HAP-1 (cell line): ENCODE measurements at places on chromosomes 3 and 15.

- no peak for DNase-seq
Observed at GRCh38 chr15:72925661-72926060, 126.6 kb upstream of the NEO1 start.

GRCh38 chr15:55909036-55909811 is 84.2 kb downstream of the NEDD4 start:
- no peak for DNase-seq

DNA sequence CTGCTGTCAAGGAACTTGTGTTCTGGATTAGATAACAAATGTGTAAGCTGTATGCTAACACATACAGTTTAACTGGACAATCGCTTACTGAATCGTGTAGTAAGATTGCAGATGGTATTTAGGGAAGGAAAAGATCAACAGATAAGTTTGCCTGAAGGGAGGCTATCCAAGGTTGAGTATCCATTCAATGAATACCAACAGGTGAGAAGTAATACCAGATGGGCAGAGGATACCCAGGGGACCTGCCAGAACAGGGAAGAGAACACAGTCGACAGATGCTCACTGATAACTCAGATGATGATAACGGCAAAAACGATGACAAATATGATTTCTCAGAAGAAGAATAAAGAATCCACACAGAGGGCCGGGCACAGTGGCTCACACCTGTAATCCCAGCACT is 3.2 kb upstream of the UACA start:
- DNase-seq = no peak

DNA sequence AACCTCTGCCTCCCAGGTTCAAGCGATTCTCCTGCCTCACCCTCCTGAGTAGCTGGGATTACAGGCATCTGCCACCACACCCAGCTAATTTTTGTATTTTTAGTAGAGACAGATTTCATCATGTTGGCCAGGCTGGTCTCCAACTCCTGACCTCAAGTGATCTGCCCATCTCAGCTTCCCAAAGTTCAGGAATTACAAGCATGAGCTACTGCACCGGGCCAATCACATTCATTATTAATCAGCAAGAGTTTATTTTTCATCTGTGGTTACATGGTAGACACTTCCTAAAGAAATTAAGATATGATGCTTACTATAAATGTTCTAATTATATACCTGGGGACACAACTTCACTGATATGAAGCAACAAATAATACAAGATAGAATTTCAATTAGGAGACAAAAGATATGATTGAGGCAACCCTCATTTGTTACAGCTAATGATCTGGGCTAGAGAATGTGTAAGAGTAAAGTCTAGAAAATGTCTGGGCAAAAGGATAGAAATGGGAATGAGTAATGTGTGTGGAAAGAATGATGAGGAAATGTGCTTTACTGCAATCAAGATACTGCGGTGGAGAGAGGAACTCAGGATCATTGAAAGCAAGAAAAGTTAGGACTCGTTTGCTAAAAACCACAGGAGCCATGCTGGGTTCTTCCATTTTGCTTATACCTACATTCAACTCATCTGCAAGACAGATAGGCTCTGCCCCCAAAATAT is 366.8 kb downstream of the ZIC1 start:
- no peak for DNase-seq

DNA sequence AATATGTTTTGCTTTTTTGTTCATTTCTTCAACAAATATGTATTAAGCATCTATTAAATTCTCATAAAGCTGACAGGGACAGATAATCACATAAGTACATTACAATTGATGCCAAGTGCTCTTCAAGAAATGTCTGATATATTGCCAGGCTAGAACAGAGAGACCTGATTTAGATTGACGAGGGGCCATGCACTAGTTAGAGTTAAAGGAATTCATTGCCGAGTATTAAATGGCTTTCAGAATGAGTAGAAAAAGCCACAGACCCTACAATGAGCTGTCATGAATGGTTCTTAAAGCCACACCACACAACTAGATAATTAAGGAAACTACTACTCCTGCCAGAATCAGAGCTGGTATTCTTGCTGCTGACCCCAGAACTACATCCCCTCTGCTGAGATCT is 250.2 kb upstream of the MME start:
- DNase-seq = no peak

- DNase-seq = no peak
Observed at GRCh38 chr3:108605491-108605890, 16.0 kb downstream of the DZIP3 start.

DNA sequence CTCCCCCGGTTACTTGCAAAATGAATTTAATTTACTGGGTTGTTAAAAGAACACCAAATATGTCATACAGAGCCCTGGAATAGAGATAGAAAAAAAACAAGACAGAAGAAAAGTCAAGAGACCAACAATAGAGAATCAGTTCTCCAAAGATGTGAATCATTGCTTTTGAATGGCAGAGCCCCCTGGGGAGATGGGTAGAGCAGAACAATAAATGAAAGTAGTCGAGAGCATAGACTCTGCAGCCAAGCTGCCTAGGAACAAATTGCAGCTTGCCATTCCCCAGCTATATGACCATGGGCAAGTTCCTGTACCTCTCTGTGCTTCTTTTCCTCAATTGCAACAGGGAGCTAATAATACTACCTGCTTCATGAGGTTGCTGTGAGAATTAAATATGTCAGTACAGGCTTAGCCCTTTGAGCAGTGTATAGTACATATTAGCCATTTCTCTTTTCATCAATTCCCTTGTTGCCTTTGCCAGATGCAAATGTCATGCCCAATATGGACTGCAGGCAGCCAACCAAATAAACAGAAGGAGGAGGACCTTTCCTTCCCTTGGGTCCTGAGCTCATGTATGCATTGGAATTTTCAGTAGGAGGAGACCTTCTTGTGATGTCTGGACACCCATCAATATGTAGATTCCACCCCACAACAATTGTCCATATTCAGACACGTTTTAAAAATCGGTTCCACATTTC is 25.0 kb upstream of the BFSP2 start:
- DNase-seq = peak; percentile 15

DNA sequence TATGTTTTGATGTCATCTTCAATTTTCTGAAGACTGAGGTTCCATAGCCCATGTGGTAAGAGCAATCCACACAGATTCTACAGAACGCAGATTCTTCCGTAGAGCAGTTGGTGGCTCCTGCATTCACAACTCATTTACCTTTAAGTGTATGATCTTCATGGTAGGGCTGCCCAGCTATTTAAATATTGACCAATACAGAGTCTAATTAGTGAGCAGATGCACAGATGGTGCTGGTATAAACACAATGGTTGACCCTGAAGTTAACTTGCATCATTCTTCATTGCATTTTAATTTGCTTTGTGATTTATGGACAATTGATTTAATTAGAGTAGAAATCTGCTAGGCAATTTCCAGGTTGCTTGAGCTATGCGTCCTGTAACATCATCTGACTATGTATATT is 269.2 kb downstream of the SQOR start:
- DNase-seq = no peak

GRCh38 chr15:58348095-58348812 is 83.5 kb upstream of the LIPC start:
- DNase-seq = no peak

DNA sequence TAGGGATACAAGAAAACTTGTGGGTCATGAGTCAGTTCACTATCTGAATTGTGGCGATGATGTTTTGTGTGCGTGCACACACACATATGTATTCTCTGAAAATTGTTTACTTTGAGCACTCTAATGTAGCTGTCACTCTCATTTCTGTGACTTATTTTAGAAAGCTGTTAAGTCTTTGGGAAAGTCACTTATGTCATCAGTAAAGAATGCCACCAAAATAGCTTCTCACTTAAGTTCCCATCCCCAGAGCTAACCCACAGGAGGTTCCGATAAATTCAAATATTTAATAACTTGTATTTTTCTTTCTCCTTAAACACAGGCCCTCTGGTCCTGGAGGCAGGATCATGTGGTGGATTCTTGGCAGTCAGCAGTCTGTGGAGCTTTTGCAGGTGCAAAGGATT is 138.3 kb downstream of the LRIG1 start:
- no peak for DNase-seq

DNA sequence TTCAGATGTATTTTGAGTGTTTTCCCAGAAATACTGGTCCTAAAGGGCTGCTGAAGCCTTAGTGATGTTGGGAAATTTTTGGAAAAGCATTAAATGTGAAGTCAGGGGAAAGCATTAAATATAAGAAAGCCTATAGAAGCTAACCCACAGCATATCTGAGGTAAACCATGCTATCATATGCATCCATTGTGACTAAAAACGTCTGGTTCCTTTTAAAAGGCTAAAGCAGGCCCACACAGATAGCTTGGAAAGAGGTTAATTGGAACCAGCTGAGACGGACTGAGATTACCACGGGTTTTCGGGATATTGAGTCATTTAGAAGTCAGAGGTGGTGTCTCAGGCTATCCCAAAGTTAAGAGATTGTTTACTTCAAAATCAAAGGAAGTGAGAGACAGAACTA is 78.2 kb downstream of the CYP19A1 start:
- no peak for DNase-seq

GRCh38 chr3:155554777-155555451 is 190.0 kb downstream of the PLCH1 start:
- peak; percentile 24 for DNase-seq

DNA sequence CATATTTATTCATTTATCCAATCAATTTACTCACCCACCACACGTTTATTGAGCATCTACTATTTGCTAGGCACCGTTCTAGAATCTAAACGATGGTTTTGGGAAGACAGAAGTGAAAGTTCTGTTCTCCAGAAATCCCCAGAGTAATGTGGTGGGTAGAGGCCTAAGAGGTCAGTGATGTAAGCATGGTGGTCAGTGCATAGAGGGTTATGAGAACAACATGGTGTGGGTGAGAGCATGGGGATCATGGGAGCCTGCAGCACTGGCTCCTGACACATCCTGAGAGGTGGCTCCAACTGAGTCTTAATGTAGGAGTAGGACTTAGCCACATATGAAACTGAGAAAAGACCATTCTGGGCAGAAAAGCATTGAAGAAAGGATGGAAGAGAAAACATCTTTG is 85.3 kb upstream of the TNFAIP8L3 start:
- no peak for DNase-seq

GRCh38 chr3:57852896-57853295 is 96.8 kb downstream of the SLMAP start:
- no peak for DNase-seq

DNA sequence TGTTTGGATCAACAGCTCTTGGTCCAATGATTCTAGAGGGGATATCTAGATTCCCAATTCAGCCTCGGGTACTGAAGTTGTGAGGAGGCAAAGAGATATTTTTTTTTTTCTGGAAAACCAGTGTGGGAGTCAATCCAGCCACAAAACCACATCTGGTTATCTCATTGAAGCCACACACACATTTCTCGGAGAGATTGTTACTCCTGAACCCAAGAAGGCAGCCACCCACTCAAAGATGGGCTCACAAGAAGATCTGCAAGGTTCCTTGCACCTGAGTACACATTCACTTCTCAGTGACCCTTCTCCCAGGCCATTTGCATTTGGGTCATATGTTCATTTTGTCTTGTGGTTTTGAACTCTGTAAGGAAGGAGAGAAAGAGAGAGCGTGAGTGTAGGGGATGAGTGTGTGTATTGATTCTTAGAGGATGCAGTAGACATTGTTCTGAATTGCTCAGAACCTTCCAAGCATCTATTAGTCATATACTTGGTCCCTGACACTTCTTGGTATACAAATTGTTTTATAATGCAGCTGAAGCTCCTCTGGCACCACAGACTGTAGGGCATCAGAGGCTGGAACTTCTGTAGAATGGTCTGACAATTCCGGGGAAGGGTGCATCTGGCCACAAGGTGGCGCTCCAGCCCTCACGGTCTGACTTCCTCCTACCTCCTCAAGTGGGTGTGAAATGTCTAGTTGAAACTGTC is 39.3 kb upstream of the TRA2B start:
- peak; percentile 87 for DNase-seq

- no peak for DNase-seq
Observed at GRCh38 chr15:25439369-25439836, 579 bp upstream of the UBE3A start.

DNA sequence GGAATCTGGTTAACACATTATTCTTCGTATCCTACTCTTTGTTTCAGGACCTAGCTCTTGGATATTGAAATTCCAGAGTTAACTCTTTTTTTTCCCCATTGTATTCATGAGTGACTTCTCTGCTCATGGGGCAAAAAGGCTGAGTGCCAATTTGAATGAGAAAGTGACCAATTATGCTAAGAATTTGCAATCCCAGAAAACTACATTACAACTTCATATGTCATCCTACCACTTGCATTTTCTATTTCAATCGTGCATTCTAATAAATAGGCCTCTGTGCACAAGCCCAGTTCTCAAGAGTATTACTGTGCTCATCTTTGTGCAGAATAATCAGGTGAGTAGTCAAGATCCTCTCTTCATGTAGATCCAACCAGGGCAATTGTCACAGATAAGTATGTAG is 537.8 kb downstream of the OTOL1 start:
- DNase-seq = no peak

DNA sequence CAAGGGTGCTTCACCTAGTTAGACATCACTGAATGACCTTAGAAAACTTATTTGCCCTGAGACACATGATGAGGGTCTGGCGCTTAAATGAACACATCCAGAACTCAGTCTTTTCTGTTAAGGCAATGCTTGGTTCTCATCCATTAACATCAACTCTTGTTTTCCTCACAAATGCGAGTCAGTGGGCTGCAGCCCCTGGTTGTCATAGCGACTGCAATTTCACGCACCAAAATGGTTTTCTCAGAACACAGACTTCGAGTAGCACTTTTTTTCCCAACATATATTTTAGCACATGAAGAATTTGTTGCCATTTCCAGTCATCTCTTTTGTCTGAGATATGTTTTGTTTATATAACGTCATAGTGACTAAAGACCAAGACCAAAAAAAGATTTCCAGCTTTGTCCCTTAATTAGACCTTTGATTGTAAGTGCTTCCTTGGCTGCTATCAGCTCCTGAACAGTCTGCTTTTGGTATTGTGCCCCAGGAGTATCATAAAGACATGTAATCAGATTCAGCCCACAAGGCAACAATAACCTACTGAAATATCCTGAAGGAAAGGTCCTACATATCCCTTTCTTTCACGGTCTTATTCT is 68.5 kb downstream of the GPR176 start:
- DNase-seq = no peak

DNA sequence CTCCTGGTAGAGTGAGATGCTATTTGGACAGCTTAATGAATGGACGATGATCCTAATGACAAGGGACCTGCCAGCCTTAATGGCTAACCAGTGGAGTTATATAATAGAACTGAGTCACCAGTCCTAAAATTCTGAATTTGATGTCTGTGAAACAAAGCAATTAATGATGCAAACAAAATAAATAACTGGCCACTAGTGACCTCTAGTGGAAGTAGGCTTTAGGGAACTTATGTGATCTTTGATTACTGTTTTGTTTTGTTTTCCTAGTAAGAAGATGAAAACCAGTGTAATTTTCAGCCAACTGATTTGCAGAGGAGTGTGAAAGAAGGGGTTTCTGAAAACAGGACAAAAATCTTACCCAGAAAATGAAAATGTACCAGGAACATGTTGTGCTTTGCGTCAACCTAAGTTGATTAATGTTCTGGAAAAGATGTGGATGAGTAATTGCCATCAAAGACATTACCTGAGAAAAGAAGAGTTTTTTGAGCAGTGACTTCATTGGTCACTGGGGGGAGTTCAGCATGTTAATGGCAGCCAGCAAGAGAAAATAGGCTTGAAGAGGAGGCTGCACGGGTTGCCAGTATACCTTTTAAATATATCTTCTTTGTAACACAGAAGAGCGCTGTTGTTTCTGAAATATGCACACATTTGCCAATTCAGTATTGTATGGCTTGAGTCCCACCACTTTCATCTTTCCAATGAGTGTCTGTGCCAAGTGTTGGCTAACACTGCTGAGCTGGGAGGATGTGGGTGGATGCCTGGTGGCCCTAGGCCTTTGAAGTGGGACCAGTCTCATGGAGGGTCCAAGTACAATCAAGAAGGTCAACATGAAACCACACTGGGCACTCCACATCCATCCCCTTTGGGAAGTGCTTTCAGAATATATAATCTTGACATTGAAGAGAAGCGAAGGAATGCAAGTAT is 9.3 kb downstream of the VEPH1 start:
- no peak for DNase-seq
